Dermis microvascular lymphatic vessel endothelial cell (primary cell): ENCODE measurements at places on chromosomes 12 and 14.

- no peak for DNase-seq
Observed at GRCh38 chr12:81615026-81615588, 144.0 kb downstream of the PPFIA2 start.

DNA sequence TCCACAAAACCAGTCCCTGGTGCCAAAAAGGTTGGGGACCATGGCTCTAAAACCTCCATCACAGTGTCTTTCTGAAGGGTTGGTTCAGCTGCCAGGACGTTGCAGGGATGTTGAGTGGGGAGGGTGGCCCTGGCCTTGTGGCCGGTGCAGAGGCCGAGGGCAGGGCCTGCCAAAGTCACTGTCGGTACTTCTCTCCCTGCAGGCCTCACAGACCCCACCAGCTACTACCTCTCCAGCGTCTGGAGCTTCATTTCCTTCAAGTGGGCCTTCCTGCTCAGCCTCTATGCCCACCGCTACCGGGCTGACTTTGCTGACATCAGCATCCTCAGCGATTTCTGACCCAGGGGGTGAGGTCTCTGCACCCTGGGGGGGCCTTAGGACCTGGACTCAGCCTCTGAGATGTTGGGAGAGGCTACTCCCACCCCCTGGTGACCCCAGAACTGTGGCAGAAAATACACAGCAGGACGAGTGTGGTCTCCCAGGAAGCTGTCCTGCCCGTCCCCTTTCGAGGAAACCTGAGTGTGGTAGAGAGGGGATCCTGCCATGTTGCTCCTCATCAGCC, 7.0 kb downstream of the SLC48A1 start:
- DNase-seq = no peak

- DNase-seq = no peak
Observed at GRCh38 chr14:54253195-54253947, 143.4 kb upstream of the CDKN3 start.

GRCh38 chr12:100858656-100859055, 64.1 kb downstream of the ANO4 start:
- DNase-seq = no peak

DNA sequence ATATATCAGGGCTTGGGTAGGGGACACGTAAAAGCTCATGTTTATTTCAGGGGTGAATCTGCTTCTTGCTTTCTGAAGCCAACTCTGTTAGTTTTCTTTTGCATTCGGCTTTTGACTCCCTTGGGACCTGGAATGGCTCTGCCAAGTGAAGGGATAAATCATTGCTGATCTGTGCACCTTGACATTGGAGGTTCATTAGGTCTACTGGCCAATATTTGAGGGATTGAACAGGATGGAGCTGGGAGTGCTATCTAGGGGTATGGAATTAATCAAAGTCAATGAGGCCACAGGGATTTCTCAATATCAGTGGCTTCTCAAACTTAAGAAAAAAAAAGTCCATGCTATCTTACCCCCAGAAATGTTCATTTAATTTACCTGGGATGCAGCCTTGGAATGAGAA, 203.5 kb upstream of the RMST start:
- DNase-seq = no peak

DNA sequence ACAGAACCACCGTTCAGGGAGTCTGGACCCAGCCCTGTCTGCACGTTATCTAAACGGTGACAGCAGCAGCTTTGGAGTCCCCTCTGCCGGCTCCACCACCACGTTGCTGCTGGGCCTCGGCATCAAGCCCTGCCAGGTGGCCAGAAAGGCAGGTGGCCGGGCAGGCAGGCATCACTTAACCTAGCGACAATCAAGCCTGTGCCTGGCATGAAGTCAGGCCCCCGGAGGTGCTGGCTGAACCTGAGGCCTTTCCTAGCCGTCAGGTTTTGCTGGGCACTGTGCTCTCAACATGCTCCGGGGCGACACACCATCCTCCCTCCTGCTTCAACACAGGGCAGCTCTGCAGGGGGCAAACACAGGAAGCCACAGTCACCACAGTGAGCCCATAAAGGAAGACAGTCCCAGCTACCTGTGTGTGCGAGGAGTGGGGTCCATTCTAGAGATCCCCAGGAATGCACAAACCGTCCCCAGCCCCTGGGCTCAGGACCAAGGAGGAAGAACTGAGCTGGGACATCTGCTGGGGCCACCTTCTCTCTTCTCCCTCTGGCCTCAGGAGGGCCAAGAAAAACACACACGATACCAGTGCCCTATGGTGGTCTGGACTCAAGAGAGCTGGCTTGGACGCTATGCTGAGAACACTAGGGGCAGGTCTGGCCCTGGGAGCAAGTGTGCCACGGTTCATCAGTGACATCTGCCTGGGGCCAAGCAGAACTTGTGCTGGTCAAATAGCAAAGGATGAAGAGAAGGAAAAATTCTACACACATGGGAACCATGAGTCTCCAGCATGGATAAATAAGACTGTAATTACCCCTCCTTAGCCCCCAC, 44.7 kb downstream of the CCDC88C start:
- no peak for DNase-seq
